ENCODE measurements at places on chromosomes 13 and 19.

GRCh38 chr13:110471156-110471832 lies 90.2 kb downstream of the RAB20 start:
- DNase-seq, result no peak

GRCh38 chr19:53961523-53962356 lies 997 bp upstream of the CACNG8 start:
- DNase-seq, result peak; percentile 34

DNA sequence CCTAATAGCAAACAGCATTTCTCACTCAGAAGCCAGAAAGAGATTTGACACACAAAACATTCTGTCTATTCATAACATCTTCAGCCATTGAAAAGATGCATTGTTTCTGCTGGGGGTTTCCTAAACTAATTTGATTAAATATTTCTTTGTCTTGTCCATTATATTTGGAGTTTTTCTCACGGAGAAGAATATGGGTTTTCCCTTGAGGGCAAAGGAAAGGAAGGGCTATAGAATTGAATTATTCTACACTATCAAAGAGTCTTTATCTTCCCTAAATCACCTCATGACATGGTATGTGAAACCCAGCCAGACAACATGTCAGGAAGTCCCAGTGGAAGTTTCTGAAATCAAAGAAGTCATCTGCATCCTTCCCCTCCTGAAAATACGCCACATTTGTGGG lies 186.4 kb downstream of the SHISA2 start:
- no peak for DNase-seq

GRCh38 chr13:105084931-105085330 lies 1450.5 kb downstream of the EFNB2 start:
- DNase-seq, result no peak

DNA sequence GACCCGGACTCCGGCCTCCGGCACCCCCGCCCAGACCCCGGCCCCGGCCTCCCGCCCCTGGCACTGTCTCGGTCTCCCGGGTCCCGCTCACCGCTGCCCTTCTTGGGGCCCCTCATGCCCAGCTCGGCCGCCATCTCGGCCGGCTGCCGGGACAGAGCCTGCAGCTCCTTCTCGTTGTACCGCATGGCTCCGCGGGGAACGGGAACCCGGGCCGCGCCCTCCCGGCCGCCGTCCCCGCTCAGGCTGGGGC lies 140 bp downstream of the PLEKHJ1 start:
- no peak for DNase-seq

- no peak for DNase-seq
These were observed 173.9 kb upstream of the SERP2 start for GRCh38 chr13:44199627-44200207.

GRCh38 chr19:39124136-39124764 lies 1.3 kb upstream of the PAK4 start:
- DNase-seq, result no peak

DNA sequence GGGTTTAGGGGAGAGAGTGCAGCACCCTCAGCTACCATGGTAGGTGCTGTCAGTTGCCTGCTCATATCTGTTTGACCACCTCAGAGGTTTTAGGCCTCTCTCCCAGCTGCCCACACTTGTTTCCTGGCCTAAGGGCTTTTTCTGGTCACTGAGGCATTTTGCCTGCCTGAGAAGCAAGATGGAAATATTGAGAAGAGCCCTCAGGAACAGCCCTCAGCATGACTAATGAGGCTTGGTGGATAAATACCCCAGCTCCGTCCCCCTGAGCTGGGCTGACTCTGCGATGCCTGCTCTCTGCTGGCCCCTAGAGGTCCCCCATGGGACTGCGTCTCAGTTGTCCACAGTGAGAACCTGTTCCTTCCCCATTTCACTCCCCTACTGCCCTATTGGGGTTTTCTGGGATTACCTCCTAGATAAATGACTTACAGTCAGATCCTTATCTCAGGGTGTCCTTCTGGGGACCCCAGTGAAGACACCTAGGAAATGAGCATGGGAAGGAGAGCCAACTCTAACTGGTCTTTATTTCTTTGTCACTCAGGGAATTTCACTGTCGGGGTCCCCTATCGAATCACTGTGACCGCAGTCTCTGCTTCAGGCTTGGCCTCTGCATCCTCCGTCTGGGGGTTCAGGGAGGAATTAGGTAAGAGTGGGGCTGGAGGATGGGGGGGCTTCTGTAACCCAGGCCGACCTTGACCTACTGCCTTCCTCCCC lies 13.3 kb downstream of the PALM3 start:
- DNase-seq, result peak; percentile 37

DNA sequence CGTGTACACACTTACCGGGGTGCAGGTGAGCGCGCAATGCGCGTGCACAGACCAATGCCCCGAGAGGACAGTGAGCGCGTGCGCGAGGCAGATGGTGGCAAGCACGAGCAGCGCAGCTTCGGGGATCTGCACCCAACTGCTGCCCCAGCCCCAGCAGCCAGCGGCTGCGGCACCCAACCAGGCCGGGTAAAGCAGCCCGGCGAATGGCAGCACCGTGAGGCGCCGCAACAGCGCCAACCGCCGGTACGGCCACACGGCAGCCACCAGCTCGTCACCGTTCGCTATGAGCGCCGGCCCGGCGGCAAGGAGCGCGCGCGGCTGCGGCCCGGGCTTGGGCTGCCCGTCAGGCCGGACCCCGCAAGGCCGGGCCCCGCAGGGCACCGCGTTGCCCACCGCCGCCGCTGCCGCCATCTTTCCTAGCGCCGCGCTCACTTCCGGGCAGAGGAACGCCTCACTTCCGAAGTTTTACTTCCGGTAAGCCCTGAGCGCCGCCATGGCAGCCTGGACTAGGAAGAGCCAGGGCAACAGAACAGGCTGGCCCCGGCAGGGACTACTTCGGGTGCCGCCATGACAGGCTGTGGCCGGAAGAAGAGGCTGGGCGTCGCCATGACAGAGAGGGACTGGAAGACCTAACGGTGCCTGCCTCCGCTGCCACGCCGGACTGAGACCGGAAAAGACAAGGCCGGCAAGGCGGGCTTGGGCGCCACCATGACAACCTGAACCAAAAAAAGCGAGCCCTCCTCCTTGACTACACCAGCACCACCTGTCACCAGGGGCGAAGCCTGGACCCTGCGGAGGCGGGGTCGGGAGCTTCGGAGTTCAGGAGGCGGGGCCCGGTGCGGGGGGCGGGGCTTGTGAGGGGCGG lies at the start of gene ATP13A1:
Gene ATP13A1 (minus strand): TSS at position 421 of the 865 bp plus-strand sequence. CDS start 10 bp downstream, at position 411.
- DNase-seq, result peak; percentile 98

- DNase-seq, result no peak
These were observed 8.6 kb downstream of the RGCC start for GRCh38 chr13:41465898-41466320.

- no peak for DNase-seq
These were observed 38.9 kb downstream of the ALOX5AP start for GRCh38 chr13:30774214-30774730.

All from astrocyte of the hippocampus (primary cell).